HT1080 (cell line): ENCODE measurements at places on chromosomes 7 and 10. TPM values are rescaled to one million over a fixed set of nuclear protein-coding genes. Genes with fewer than 3 reads are reported as not detected.

DNA sequence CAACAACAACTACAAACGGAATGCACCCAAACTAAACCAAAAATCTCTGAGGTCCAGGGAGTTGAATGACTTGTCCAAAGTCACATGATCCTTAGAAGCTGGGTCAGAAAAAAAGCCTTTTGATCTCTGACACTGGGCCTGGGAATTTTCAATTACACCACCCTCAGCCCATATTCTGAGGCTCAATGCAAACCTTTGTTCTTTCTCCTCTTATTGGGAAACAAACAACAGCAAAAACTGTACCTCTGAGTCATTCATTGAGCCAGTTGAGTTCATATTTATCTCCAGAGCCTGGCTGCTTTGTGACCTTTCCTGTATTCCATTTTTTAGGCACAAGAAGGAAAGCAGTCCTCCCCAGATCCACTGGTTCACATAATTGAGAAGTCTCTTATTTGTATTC lies 51.2 kb upstream of the SORCS1 start:
- DNase-seq, result no peak

- DNase-seq, result no peak
Observed at GRCh38 chr7:158103378-158103777, 484.2 kb downstream of the PTPRN2 start.

DNA sequence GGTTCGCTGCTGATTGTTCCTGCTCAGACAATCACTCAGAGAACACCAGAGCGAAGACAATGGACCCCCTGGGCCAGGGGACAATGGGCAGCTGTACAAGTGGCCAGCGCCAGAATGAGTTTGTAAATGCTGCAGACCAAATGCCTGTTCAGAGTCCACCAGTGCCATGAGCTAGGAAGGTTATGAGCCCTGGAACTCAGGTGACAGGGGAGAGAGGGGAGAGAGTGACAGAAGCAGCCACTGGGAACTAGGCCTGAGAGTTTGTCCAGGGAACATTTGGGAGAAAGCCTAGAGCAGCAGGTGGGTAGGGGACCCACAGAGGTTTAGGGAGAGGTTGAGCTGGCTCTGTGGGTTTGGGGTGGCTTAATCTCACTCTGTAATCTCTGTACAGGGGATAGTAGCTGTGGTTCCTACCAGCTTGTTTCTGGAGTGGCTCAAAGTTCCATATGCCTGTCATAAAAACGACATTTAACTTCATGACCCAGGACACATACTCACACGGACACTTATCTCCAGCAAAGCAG lies 60.4 kb downstream of the C10orf105 start:
- no peak for DNase-seq

- no peak for DNase-seq
Observed at GRCh38 chr7:26618449-26618848, 245.9 kb downstream of the SKAP2 start.

GRCh38 chr7:30403477-30403876 lies 75.1 kb downstream of the NOD1 start:
- DNase-seq, result no peak

DNA sequence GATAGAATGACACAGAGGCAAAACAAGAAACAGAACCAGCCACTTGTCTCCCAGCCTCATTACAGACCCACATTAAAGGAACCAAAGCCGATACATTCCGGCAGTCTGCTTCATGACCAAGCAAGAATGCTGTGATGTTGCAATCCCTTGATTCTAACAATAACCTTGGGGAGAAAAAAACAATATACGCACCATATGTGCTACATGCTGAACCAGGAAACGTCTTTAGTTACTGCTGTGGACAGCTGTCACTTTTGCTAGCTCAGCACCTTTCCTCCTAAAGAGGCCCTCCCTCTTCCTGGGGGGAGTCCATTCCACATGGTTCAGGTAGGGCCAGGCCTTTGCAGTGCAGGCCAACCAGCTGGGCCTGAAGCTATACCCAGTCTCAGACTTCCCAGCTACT lies 79.1 kb downstream of the PRTFDC1 start:
- DNase-seq, result peak; percentile 86

- no peak for DNase-seq
Observed at GRCh38 chr10:11246752-11247467, 229.2 kb downstream of the CELF2 start.

DNA sequence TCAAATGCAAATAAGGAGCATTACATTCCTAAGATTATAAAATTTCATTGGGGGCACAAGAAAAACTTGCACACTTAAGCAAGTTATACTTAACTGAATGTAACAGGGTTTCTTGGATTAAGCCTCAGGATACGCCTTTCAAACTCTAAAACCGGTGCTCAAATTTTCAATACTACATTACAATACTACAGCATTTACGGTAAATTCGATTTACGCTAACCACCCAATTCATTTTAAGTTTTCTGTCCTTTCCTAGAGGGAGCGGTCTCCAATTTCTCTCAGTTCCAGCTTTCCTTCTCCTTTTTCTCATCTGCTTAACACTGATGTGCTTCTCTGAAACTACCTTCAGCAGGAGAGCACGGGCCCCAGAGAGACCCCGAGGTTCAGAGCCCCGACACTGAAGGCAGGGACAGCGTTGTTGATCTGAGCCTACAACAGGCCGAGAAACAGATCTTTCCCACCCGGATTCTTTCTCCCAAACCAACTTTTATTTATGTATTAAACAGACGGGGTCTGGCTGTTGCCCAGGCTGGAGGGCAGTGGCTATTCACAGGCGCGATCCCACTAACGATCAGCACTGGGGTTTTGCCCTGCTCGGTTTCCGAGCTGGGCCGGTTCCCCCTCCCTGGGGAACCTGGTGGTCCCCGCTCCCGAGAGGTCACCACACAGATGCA lies 798 bp downstream of the ZNF425 start:
- DNase-seq, result peak; percentile 19

DNA sequence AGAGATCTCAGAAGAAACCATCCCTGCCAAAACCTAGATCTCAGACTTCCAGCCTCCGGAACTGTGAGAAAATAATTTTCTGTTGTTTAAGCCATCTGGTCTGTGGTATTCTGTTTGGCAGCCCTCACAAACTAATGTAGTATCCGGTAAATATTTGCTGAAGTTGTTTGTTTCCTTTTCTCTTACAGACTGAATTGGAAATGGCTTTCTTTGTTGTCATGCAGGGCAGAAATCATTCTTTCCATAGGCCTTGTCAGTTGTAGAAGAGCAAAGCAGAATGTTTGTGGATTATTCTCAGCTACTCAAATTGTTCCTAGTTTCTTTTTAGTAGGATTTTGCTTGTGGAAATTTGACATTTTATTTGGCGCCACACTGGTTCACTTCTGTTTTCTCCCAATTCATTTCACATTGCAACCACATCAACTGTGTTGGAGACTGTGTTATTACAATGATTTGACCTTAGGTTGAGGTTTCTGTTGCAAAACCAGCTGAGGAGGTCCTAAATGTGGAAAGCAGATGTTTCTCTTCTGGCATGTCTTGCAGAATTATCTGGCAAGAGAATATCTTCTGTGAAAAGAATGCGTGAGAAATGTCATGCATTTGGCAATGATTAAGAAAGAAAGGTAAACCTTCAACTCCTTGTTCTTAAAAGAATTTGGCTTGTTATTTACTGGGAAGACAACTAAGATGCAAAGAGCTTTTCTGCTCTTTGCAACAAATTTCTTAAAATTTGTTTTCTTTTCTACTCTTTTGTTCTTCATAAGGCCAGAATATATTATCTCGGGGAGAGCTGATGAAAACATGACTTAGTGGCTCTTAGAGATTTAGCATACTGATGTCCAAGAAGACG lies 25.8 kb downstream of the ACTA2 start:
- DNase-seq, result no peak

GRCh38 chr7:28149291-28150101 lies 31.1 kb downstream of the JAZF1 start:
- DNase-seq, result no peak

DNA sequence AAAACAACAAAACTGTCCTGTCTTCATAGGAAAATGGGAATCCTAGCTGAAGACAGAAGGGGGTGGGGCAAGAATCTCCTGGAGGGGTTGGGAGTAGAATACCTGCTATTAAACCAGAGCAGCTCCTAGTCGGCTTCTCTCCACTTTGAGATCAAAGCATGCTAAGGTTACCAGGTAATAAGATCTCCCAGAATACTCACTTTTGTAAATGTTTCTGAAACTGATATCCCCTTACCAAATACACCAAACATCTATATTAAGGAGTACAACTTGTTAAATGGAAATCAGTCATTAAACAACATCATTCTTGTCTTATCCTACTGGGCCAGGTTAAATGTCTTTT lies 29.5 kb upstream of the DAGLB start:
- no peak for DNase-seq

DNA sequence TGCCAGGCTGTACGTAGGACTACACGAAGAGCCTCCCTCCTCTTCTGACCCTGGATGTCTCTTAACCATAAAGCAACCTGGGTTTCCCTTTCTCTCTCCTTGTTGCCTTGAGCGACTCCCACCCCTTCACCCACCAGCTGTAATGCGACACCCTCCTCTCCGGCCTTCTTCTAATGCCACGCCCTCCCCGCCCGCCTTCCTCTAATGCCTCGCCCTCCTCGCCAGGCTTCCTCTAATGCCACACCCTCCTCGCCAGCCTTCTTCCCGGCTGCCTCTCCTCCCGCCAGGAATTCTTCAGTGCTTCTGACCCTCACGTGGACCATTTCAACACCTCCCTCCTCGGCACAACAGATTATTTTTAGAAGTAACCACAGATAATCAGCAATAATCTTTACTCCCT lies 348.5 kb upstream of the SHH start:
- peak; percentile 13 for DNase-seq

- DNase-seq, result no peak
Observed at GRCh38 chr10:131391936-131392335, 80.4 kb upstream of the TCERG1L start.

DNA sequence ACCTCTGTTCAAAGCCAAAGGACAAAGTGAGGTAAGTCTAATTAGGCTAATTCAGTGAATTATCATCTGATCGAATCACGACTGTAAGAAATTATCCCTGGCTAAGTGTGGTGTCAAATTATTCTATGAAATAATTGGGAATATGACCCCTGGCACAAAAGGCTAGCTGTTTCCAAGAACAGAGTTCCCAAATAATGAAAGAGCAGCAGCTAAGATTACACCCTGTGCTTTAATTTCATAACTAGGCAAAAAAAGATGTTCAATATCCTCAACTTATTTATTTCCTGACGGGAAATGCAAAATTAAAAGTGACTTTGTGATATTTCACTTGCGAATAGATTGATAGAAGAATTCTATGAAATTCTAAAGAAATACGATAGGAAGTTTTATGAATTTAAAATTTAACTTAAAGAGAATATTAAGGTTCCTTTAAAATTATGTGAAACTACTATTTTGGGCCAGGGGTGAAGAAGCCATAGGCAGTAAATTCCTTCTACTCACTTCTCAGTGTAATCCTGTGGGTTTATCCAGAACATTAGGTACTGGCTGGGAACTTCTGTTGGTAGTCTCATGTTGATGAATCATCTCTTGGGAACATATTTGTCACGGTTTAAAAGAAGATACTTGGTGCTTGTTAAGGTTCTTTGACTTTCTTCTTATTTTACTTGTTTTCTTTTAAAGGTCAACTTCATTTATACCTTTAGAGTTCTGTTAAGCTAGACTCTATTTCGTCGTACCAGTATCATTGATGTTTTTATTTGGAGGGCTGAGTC lies 148.5 kb downstream of the POLR1F start:
- peak; percentile 70 for DNase-seq

- DNase-seq, result no peak
Observed at GRCh38 chr10:22662733-22663330, 51.5 kb downstream of the PIP4K2A start.

DNA sequence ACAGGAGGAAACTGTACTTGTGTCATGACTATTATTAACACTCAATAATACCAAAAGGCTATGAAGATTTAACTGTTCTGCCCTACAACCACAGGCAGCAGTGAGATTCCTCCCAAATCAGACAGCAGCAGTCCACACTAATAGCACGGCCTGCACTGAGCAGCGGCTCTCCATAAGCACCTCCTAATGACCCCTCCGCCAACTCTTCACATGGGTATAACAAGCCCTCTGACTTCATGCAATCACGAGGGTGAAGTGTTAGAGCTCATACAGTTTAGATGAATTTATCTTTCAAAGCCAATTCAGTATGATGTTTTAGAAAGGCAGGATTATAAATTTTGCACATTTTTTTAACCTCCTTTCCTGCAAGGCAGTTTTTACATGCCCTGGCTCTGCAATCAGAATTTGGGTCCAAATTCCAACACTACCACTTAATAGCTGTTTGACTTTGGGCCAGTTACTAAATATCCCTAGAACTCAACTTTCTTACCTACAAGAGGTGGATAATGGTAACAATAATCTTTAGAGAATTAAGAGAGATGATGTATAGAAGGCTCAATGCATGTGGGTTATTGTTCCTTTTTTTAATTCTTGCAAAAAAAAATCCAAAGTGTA lies 617.1 kb downstream of the KCNMA1 start:
- DNase-seq, result no peak

- DNase-seq, result no peak
Observed at GRCh38 chr10:17766731-17767130, 14.7 kb downstream of the TMEM236 start.

HERC4 gene
- 24.8 and 30.4 TPM in 2 replicates for total RNA-seq

LRRC18 gene
- 0.59 and 0.70 TPM in 2 replicates for total RNA-seq

PRKAG2 gene
- 14.3 and 18.9 TPM in 2 replicates for total RNA-seq

PIP gene
- total RNA-seq, result not detected in 2 replicates

NUTM2B gene
- total RNA-seq, result 0.03 TPM in 1 of 2 replicates, not detected in the other

LRRC72 gene
- not detected in 2 replicates for total RNA-seq

TRIM73 gene
- 0.10 TPM in 1 of 2 replicates, not detected in the other for total RNA-seq

LLCFC1 gene
- not detected in 2 replicates for total RNA-seq

SLC26A4 gene
- 4.3 TPM in 2 replicates for total RNA-seq

EEPD1 gene
- 6.2 and 9.4 TPM in 2 replicates for total RNA-seq

SFRP4 gene
- 0.03 TPM in 1 of 2 replicates, not detected in the other for total RNA-seq
